ENCODE measurements at places on chromosomes 6 and 20. TPM values are rescaled to one million over a fixed set of nuclear protein-coding genes. Genes with fewer than 3 reads are reported as not detected.
A peak's percentile ranks its signal among the peaks of the same experiment; 100 is the strongest.

The EYS gene
- not detected for total RNA-seq

The HECA gene
- 75.7 TPM for total RNA-seq

The SIRPD gene
- not detected for total RNA-seq

The MAP7 gene
- 1.2 TPM for total RNA-seq

The KCNG1 gene
- 1.6 TPM for total RNA-seq

The KPNA5 gene
- 10.0 TPM for total RNA-seq

The HLA-DRB5 gene
- 0.82 TPM for total RNA-seq

The KIFC1 gene
- 94.6 TPM for total RNA-seq

The SLC16A10 gene
- total RNA-seq = 3.6 TPM

The TRIM10 gene
- 0.38 TPM for total RNA-seq

DNA sequence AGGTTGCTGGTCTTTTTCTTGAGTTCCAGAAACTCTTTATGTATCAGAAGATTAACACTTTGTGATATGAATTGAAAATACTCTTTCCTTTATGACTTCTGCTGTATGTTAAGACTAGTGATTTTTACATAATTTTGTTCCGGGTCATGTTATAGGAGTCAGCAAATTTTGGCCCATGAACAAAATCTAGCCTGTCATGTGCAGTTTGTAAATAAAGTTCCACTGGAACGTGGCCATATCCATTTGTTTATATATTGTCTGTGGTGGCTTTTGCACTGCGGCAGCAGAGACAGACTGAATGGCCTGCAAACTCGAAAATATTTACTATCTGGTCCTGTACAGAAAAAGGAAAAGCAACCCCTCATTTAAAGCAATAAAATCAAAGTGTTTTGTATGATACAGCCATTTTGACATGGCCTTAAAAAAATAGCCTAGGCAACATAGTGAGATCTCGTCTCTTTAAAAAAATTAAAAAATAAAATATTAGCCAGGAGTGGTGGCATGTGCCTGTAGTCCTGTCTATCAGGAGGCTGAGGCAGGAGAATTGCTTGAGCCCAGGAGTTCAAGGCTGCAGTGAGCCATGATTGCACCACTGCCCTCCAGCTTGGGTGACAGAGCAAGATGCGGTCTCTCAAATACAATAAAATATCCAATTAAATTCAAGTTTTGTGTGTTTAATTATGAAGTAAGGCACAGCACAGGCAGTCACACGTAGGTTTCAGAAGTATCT lies 36.9 kb downstream of the SNX9 start:
- no peak for DNase-seq

GRCh38 chr6:5109436-5109835 lies 24.3 kb downstream of the PPP1R3G start:
- DNase-seq = no peak

- DNase-seq = peak; percentile 47
Measured at GRCh38 chr6:25042536-25042935, 106.8 kb upstream of the RIPOR2 start.

GRCh38 chr20:24492031-24492607 lies 22.7 kb downstream of the SYNDIG1 start:
- no peak for DNase-seq

- no peak for DNase-seq
Measured at GRCh38 chr20:56245761-56246160, 2.8 kb upstream of the MC3R start.

GRCh38 chr6:167920165-167920564 lies 77.3 kb upstream of the KIF25 start:
- no peak for DNase-seq

GRCh38 chr6:135722190-135722589 lies 129.3 kb upstream of the PDE7B start:
- DNase-seq = no peak

DNA sequence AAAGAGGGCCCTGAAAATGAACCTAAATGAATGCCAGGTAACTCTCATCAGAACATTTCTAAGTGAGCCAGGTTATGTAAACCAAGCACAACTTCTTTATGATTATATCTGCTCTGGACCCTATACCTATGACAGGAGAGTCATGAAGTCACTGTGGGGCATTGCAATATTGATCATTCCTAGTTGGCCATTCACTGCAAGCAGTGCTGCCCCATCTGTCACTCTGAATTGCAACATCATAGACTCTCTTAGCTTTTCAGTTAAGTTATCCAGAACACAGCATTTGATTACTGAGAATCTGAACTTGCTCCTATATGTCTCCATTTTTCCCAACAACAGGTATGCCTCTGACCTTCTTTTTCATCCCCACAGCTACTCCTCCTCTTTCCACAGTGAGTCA lies 3.3 kb downstream of the COL21A1 start:
- no peak for DNase-seq

DNA sequence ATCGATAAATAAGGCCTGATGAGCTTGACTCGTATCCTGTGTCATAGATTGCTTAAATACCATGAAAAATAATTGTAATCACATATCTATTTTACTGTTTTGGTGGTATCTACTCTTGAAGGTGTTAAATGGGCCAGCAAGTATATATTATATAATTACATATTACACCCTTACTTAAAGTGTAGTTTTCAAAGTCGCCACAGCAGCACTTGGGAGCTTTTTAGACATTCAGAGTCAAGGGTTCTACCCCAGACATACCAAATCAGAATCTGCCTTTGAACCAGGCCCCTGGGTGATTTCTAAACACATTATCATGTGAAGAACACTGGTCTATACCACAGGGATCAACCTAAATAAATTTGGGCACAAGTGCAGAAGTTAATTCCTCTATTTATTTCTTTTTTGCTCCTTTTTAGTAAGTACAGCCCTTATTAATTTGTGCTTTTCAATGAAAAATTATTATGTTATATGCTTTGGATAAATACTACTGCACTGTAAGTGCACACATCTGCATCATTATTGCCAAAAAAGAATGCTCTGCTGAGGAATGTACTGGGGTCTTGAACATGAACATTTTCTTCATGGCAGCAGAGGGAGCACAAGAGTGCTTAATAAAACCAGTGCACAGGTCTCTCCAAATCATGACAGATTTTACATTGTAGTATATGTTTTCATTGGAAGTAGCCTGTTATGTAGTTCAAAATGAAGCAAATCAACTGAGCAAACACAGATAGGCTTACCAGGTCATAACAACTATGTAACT lies 3.1 kb upstream of the ATXN1 start:
- no peak for DNase-seq

DNA sequence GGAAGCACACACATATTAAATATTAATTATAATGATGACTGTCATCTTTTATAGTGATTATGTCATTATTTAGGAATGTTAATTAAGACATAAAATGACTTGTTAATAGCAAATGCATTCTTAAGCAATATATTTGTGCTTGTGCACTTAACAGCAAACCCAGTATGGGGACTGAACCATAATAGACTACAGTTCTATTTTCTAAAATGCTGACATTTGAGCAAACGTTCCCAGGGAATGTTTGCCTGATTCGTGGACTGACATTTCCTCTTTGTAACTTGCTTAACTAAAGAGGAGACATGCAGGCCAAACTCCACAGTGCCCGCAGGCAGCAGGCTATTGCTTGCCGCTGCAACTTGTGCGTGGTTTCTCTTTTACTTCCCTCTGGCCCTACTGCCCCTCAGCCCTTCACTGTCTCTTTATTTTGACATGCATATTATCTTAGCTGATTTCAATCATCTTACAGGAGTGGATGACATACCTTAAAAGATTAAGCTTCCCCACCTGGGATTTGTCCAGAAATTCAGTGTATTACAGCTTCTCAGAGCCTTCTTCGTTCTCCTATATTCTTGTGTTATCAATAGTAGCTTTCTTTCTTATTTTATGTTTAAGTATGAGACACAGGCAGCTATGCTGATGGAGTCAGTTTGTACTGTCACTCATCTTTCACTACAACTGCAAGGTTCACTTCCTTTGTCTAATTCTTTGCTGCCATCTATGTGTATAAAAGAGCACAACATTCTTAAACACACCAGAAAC lies 141.5 kb downstream of the GMDS start:
- DNase-seq = no peak

DNA sequence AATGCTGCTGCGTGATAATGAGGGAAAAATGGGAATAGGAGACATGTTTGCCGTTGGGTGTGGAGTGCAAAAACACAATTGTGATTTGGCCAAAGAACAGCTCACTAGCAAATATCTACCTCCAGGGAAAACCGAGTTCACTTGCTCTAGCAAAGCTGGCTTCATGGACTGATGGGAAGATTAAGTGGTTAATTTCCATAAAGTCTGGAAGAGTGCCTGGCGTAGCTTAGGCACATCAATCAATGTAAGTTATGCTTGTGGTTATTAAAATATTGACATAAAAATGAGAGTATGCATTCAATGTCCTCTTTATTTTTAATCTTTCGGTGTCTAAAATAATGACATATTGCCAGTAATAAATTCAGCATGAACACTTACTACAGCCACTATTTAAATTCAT lies 267.5 kb downstream of the SMOC2 start:
- DNase-seq = no peak

- DNase-seq = no peak
Measured at GRCh38 chr6:56757588-56757984, 114.9 kb upstream of the DST start.

DNA sequence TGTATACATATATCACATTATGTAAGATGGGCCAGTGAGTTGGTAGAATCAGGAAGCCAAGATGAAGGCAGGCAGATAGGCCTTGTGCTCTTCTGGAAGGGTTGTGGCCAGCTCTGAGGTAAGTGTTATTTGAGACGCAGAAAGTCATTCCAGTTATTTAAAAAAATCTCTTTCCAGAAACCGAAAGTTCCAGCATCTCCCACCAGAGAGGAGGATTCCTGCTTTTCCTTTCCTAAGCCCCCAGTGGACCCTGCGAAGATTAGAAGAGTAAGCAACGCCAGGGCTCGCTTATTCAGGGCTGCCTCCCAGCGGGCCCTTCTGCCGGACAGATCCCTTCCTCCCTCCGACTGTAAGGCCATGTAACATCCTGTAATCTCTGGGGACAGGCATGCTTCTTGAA lies 20.4 kb downstream of the ARMC2 start:
- DNase-seq = no peak
